Right kidney (tissue), 9 donors: ENCODE measurements at places on chromosomes 3 and 15.

DNA sequence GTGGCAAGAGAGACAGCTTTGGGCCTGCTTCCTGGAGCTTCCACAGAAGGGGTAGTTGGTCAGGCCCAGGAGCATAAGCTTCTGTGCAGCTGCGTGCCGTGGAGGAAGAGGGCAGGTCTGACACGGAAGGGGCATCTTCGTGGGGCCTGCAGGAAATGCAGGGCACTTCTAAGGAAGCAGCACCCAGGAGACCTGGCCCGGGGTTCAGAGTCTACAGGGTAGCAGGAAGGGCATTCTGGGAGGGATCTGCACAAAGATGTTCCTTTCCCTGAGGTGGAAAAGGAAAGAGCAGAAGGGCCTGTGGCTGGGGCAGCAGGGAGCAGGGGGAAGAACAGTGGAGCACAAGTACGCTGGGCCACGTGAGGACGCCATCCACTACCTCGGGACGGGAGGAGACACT, 85.1 kb downstream of the DNAJB8 start:
- no peak for DNase-seq

GRCh38 chr15:32659340-32660155, 18.0 kb downstream of the SCG5 start:
- no peak for DNase-seq

DNA sequence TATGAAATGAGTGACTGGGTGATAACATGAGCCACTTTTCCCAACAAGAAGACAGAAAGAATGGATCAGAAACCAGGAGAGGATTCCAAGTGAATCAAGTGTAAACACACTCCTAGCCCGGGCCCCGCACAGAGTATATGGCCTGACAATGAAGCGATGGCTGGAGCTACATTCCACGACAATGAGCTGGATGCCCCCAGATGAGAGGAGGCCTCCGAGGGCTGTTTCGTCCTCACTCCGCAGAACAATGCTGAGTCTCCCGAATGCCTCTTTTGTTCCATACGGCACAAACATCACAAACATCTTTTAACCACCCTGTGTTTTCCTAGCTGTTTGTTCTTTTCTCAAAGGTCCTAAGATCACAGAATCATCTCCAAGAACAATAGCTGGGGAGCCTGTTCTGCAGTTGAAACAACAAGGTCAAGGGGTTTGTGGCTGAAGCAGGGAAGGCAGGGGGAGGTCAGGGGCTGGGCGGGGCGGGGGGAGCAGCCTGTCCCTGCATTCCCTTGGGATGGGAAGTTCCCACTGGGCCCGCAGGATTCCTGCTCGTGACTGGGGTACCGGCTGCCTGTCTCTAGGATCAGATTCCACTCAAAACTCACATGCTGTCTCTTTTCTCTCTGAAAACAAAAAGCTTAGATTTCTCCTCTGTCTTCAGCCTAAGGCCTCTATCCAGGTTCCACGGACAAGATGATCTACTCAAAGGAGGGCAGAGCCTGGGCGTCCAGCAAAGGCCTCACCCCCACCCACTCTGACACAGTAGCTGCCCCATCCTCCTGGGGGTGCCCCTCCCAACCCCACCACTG, 151.3 kb downstream of the XXYLT1 start:
- no peak for DNase-seq

GRCh38 chr3:567488-568185, 371.1 kb downstream of the CHL1 start:
- no peak for DNase-seq

DNA sequence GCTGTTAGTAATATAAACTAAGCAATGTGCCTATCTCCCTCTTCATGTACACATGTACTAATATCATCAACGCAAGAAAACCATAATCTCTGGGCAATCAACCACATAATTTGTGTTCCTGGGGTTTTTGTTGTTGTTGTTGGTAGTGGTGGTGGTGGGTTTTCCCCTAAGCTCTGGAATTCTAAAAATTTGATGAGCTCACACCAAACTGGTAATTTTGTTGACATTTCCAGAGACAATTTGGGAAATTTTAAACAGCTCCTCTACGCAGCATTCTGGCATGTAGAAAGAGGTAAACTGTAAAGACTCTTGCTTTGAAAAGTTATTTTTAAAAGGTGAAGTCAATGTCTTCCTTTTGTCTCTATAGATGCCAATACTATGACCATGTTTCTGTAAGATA, 126.7 kb downstream of the IGSF11 start:
- DNase-seq = no peak

DNA sequence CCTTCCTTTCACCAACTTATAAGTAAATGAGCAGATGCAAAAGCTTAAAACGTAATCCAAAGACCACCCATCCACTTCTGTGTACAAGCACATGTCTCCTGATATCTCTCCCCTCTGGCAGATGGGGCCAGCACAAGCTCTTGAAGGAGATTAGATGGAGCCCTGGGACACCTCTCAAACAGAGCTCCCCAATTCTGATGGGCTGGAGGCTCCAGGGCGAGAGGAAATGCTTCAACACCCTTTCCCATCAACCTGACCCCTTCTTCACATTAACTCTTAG, 73.2 kb downstream of the MB21D2 start:
- no peak for DNase-seq

DNA sequence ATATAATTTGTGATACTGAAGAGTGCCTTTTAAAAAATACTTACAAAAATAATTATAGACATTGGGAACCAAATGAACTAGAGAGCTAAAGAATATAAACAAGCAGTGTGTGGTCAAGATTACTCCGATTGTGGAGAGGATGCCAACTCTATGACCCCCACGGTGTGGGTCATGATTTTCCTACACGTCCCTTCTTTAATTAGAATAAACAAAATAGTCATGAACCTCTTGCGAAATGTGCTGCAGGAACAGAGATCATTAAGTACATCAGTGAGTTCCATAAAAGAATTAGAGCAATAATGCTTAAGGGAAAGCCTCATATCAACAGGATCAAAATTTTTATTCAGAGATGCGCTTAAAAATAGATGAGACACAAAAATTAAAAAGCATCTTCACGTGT, 476.6 kb upstream of the ROBO1 start:
- DNase-seq = no peak

DNA sequence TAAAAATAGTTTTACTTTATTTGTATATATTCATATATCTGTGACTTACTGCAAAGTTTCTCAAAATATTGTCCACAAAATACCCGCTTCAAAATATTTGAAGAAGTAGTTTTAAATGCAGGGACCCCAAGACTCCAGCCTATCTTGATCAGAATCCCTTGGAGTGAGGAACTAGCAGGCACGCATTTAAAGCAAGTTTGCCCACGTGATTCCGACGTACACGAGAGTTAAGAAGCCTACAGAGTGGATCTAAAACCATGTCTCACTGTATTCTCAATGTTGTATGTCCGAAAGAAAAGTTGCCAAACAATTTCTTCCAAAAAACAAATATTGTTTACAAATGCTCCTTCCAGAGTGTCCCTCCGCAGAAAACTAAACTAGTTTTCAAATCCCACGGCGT, 1.7 kb downstream of the GABRB3 start:
- DNase-seq = no peak

GRCh38 chr3:156509189-156510174, 45.4 kb downstream of the SSR3 start:
- peak; percentile 23 for DNase-seq

- DNase-seq = no peak
Measured at GRCh38 chr3:12906141-12906915, 65.0 kb upstream of the RPL32 start.

DNA sequence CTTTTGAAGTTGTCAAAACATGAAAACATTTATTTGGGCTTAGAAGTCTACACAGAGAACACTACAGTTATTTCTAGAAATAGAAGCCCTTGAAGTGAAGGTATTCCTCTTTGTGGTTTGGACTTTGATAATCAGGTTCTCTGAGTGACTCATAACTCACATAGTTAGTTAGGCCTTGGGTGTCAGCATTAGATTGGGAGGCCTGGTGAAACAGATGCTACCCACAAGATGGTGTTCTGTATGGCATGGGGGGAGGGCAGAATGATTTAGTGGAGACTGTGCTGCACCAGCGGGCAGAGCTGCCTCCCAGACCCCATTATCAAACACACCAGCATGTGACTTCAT, 108.9 kb upstream of the ETV5 start:
- DNase-seq = no peak

- no peak for DNase-seq
Measured at GRCh38 chr15:56820333-56820732, 87.0 kb upstream of the ZNF280D start.

DNA sequence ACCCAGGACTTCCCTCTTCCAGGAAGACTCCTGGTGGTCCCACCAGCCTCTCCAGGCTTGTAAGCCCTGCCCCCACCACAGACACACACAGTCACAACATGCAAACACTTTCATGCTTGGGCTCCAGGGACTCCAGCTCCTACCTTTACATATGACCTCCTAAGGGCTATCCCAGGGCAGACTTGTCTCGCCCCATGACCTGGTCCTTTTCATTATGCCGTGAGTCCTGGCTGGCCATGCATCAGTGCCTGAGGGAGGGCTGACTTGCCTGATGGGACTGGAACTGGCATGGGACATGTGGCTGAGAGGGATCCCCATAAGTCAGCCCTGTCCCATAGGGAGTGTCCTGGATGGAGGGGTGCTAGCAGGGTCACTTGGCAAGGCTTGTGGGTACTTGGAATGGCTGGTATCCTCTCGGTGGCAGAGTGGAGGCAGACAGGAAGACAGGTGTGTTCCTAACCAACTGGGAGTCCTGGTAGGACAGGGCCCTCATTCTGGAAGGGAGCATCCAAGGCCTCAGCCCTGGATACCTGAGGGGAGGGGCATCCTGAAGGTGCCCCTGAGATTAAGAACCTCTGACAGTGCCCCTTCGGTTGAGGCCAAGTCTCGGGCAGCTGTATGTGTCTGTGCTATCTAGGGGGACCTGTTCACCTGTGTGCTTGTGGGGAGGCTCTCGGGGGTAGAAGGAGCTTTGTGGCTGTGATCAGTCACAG, 540 bp upstream of the HHATL start:
- DNase-seq = no peak

DNA sequence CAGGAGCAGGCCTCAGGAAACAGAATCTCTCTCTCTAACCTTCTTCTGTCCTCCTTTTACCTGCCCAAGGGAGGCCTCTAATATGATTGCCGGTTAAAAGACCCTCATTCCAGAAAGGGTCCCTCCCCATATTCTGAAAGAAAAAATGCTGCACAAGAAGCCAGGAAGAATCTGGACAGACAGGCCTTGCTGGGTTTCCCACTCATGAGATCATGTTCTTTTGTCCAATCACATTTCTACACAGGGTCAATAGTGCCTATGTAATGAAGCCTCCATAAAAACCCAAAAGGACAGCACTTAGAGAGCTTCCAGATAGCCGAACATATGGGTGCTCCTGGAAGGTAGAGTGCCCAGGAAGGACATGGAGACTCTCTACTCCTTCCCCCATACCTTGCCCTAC, 146.0 kb downstream of the MYO9A start:
- DNase-seq = no peak

- DNase-seq = no peak
Measured at GRCh38 chr15:28956491-28956890, 70.7 kb downstream of the APBA2 start.

DNA sequence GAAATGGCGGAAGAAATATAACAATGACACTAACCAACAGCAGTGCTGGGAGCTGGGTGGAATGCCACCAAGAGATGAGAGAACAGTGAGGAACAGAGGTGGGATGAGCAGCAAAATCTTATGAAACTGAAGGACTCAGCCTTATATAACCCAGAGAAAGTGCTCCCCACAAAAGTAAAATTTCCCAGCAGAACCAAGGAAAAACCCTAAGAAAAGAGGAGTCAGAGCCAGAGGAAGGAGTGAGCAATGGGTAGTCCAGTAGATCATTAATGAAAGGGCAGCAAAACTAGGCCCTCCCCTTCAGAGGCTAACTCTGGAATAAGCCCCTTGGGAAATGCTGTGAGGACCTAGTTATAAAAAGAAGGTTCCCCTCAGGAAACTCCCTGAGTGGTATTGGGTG, 24.7 kb upstream of the UBE2E1 start:
- DNase-seq = no peak

DNA sequence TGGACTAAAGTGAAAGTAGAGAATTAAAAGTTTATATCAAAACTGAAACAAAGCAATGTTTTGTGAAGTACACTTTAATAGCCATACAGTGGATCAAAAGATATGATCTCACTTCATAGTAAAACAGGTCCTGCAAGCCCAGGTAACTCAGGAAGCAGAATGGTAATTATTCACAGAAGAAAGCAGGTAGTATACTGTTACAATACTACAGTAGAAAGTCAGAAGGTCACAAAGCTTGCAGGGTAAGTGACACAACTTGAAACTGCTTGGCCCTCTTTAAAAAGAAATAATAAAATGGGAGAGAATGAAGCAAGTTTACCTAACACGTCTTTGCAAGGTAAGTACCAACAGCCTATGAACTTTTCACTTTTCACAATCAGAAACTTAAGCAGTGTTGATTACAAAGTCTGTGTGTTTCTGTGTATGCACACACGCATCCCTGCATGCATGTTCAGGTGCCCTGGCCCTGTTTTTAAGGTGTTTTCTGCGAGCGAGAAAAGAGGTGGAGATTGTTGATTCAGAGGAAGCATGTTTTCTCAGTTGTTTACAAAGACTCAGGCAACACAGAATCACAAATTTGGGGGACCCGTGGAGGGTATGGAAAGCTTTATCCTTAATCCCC, at the start of gene NAALADL2:
Gene NAALADL2 (plus strand): TSS at position 221 of the 622 bp plus-strand sequence.
- DNase-seq = peak; percentile 36

- DNase-seq = no peak
Measured at GRCh38 chr3:160474416-160474838, 24.8 kb upstream of the TRIM59 start.

- DNase-seq = no peak
Measured at GRCh38 chr3:18234717-18235335, 190.3 kb downstream of the SATB1 start.

DNA sequence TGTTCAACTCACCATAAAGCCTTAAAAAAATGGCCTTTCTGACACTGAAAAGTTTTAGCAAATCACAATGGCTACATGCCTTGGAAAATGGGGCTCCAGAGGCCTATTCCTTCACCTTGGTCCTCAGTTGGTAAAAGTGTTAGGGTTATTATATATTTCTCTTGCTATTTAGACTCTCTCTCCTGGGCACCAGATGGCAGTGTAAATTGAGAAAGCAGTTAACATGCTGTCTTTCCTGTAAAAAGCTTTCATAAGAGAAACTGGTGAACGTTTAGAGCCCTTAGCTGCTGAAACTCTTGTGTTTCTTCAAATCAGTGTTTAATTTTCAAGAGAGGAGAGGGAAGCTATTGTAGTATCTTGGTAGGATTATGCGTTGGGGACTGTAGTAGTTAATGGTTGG, 89.9 kb downstream of the LRTM1 start:
- no peak for DNase-seq

- no peak for DNase-seq
Measured at GRCh38 chr15:85704720-85705429, 89.8 kb downstream of the KLHL25 start.
